Activated T-cell treated with anti-CD3 and anti-CD28 coated beads, Interleukin-2, amount 50 U/mL, for 4 hours (primary cell): ENCODE measurements at places on chromosomes 7 and 10. TPM values are rescaled to one million over a fixed set of nuclear protein-coding genes. Genes with fewer than 3 reads are reported as not detected.
A peak's percentile ranks its signal among the peaks of the same experiment; 100 is the strongest.

DNA sequence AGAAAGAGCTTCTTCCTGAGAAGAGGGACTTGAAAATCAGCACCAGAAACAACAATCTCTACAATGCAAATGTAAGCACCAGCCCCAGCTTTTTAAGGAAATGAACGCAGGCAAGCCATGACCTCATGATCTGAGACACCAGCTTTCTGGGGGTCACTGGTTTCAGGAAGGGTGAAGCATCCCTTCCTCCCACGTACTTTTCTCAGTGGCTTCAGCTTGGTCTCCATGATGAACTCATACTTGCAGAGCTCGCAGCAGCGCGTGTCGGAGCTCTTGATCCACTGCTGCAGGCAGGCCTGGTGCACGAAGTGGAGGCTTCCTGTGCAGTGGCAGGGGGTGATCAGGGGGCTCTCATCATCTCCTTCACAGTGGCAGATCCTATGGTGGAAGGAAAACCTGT lies 87.0 kb downstream of the ALOX5 start:
- no peak for DNase-seq

GRCh38 chr7:85215098-85215497 lies 28.2 kb upstream of the SEMA3D start:
- DNase-seq = no peak

DNA sequence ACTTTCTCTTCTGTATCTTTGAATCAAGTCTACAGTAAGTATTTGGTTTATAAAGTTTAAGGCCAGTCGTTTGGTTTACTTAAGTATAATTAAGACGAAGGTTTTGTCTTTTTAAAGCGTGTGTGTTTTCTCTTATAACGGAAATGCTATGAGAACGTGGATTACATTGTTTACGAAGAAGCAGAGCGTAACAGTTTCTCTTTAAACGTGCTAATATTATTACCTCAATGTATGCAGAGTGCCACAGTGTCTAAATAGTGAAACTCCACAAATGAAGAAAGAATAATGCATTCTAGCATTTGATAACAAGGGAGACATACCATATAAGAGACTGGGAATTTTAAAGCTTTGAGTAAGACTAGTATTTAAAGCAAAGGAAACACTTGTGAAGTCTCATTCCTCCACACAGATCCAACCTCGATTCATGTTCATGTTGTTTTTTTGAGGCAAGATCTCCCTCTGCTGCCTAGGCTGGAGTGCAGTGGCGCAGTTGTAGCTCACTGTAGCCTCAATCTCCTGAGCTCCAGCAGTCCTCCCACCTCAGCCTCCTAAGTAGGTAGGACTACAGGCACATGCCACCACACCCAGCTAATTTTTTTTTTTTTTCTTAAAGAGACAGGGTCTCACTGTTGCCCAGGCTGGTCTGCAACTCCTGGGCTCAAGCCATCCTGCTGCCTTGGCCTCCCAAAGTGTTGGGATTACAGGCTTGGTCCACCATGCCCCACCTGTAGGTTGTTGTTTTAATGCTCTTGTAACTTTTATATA lies 75.1 kb downstream of the ANKRD61 start:
- peak; percentile 6 for DNase-seq

- DNase-seq = no peak
These were observed at the start of gene HECW1 for GRCh38 chr7:43112459-43112940. HECW1 (plus strand) TSS chr7:43112647; CDS start chr7:43243906, 131,259 bp downstream.

DNA sequence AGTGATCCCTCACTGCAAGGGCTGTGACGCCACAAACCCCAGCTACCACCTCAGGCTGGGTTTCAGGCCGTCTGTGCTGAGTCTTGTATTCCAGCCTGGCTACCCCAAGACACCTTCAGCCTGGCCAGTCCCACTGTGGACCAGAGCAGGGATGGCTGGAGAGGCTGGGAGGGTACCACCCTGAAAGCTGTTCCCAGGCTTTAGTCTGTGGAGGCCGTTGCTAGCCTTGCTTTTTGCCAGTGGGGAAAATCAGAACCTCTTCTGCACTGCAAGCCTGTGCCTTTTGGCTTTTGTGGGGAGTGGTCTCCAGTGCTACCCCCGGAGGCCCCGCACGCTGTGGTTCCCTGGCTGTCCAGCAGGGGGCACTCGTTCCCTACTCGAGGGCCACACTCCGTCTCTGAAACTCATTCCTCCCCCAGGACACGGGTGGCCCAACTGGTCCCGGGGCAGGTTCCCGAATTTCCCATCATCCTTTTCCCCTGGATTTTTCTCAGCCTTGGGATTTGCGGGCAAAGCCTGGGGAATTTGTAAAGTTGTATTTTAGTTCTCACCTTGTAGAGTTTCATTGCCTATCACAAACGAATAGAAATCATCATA lies 128.4 kb upstream of the BTBD16 start:
- peak; percentile 15 for DNase-seq

- no peak for DNase-seq
These were observed 248.3 kb downstream of the CDC14C start for GRCh38 chr7:49172639-49173038.

DNA sequence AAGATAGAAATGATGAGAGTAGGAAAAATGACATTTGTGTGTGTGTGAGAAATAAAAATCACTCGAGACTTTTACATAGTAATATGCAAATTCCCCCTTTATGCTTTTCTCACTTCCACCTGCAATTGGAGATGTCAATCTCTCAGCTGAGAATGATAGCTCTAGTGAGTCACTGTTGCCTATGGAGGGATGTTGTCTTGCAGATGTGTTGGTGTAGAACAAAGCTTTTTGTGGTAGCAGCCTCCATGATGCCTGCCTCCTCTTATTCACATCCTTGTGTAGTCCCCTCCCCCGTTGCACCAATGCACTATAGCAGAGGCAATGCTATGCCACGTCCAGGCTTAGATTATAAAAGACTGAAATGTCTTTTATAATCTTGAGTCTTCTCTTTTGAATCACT lies 33.8 kb downstream of the SPAG6 start:
- peak; percentile 28 for DNase-seq

DNA sequence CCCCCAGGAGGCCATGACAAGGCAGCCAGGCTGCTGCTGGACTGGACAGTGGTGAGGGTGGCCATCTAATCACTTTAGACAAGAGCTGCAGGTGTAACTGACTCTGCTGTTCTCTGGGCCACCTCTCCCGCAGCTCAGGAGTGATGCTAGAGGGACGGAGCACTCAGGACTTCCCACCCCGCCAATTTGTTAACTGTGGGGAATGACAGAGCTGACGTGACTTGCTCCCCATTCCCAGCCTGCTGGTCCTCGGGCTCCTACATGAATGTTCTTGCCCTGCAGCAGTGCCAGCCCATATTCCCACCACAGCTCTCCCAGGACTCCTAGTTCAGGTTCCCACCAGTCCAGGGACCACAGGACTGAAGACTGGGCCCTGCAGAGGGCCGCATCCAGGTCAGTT lies 16.7 kb upstream of the NPFFR1 start:
- no peak for DNase-seq

GRCh38 chr10:8444630-8445029 lies 390.1 kb downstream of the GATA3 start:
- peak; percentile 41 for DNase-seq

TRAPPC14 gene
- 41.9 TPM for total RNA-seq

CCDC3 gene
- 0.10 TPM for total RNA-seq

TSPAN15 gene
- total RNA-seq = 0.86 TPM

EPO gene
- not detected for total RNA-seq
